Suppressor macrophage treated with lipopolysaccharide for 1 hour (primary cell): ENCODE measurements at places on chromosomes 5 and 9.

- DNase-seq, result no peak
Measured at GRCh38 chr5:142184988-142185387, 76.4 kb downstream of the NDFIP1 start.

DNA sequence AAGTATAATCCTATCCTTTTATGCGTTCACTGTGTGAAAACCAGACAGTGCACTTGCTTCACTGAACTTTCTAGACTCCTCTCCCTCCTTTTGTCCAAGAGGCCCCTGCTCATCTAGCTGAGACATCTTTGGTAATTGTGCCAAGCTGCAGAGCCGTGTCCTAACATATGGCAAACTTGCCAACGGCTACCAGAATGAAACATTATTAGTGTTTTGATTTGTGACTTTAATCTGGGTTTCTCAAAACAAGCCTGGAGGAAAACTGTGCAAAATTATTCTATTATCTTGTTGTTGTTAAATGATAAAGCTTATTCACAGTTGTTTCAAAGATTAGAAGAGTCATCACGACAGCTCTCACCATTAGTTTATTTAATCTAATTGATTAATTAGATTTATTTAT lies 79.0 kb upstream of the RETREG1 start:
- no peak for DNase-seq

DNA sequence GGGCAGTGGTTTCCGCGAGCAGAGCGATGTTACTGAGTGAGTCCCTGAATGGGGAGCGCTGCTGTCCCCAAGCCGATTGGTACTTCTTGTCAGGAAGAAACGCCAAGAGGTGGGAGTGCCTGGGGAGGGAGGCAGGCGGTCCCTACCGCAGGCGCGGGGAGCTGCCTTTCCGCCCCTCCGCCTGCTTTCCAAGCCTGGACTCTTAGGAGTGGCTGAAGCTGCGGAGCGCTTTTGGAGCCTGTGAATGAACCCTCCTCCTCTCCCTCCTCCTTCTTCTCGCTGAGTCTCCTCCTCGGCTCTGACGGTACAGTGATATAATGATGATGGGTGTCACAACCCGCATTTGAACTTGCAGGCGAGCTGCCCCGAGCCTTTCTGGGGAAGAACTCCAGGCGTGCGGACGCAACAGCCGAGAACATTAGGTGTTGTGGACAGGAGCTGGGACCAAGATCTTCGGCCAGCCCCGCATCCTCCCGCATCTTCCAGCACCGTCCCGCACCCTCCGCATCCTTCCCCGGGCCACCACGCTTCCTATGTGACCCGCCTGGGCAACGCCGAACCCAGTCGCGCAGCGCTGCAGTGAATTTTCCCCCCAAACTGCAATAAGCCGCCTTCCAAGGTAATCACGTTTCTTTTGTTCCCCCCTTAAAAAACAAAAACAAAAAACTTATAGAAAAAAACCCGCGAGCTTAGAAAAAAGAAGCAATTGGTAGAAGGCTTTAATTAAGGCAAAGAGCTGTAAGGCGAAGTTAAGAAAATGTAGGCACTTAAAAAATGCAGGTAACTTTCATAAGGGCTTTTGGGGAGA lies at the start of gene VCAN:
TSS of gene VCAN (plus strand) at position 340 of the 808 bp plus-strand sequence. CDS start 11,775 bp downstream, outside the sequence.
- DNase-seq, result peak; percentile 61

DNA sequence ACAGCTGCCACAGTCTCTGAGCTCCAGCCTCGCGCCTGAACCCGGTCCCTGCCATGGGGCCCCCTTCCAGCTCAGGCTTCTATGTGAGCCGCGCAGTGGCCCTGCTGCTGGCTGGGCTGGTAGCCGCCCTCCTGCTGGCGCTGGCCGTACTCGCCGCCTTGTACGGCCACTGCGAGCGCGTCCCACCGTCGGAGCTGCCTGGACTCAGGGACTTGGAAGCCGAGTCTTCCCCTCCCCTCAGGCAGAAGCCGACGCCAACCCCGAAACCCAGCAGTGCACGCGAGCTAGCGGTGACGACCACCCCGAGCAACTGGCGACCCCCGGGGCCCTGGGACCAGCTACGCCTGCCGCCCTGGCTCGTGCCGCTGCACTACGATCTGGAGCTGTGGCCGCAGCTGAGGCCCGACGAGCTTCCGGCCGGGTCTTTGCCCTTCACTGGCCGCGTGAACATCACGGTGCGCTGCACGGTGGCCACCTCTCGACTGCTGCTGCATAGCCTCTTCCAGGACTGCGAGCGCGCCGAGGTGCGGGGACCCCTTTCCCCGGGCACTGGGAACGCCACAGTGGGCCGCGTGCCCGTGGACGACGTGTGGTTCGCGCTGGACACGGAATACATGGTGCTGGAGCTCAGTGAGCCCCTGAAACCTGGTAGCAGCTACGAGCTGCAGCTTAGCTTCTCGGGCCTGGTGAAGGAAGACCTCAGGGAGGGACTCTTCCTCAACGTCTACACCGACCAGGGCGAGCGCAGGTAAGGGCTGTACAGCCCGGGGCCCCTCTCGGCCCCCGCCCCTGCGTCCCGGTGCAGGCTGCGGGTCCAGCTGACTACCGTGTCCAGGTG lies 509 bp downstream of the LVRN start:
- DNase-seq, result peak; percentile 18

- peak; percentile 33 for DNase-seq
Measured at GRCh38 chr5:89034588-89034987, 151.6 kb upstream of the MEF2C start.

GRCh38 chr5:62212648-62213047 lies 93.4 kb upstream of the KIF2A start:
- no peak for DNase-seq

GRCh38 chr9:131398204-131398603 lies 4.3 kb downstream of the PRRC2B start:
- DNase-seq, result no peak

GRCh38 chr9:129402371-129402739 lies 218.5 kb downstream of the C9orf50 start:
- no peak for DNase-seq

GRCh38 chr9:137740312-137740711 lies 121.5 kb downstream of the EHMT1 start:
- DNase-seq, result no peak

DNA sequence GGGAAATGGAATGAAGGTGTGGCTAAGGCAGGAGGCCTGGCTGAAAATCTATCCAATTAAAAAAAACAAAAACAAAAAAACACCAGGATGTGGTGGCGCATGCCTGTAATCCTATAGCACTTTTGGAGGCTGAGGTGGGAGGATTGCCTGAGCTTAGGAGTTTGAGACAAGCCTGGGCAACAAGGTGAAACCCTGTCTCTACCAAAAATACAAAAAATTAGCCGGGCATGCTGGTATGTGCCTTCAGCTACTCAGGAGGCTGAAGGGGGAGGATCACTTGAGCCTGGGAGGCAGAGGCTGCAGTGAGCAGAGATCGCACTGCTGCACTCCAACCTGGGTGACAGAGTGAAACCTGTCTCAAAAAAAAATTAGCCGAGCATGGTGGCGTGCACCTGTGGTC lies 21.1 kb downstream of the GRHPR start:
- no peak for DNase-seq

DNA sequence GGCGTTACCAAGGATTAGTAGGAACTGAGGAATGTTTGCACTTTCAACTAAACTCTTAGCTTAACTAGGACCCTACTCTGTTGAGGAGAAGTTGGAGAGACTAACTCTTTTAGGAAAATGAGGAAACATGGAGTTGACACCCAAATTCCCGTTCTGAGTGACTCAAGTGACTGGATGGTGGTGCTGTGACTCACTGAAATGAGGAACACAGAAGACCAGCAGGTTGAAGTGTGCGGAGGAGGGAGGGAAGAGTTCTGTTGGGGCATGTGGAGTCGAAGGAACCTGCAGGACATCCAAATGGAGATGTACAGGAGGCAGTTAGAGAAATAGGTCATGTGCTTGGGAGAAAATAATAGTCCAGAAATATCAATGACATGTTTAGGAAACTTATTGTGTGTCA lies 8.2 kb downstream of the HEXB start:
- peak; percentile 74 for DNase-seq

DNA sequence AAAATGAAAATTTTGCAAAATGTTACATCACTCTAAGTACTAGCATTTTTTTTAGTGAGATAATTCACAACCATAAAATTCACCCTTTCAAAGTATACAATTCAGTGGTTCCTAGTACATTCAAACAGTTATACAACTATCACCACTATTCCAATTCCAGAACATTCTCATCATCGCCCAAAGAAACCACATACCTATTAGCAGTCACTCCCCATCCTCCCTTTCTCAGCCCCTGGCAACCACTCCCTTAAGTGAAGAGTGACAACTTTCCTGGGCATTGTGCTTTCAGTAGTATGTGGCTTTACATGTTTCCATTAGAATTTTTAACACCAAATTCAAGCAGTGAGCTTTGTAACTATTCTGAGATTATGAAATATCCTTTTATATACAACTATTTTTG lies 81.4 kb downstream of the RASEF start:
- no peak for DNase-seq

DNA sequence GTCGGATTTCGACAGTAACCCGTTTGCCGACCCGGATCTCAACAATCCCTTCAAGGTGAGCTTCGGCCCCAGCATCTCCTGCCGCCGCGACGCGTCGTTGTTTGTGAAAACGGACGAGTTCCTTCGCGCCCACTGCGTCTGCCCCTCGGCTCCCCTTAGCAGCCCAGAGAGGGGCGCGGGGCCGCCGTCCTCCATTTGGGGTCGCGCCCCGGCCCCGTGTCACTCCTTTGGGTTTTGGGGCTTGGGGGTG lies 182 bp downstream of the SCAMP1 start:
- DNase-seq, result no peak
